Stomach (tissue), 19 donors: ENCODE measurements at places on chromosomes 13 and 19. TPM values are rescaled to one million over a fixed set of nuclear protein-coding genes. Genes with fewer than 3 reads are reported as not detected.

GRCh38 chr19:18612772-18613588, at the start of gene TMEM59L:
TMEM59L (plus strand) TSS chr19:18612870; CDS start chr19:18612959, 89 bp downstream.
- DNase-seq = peak; percentile 78

Gene FIZ1
- not detected for total RNA-seq

DNA sequence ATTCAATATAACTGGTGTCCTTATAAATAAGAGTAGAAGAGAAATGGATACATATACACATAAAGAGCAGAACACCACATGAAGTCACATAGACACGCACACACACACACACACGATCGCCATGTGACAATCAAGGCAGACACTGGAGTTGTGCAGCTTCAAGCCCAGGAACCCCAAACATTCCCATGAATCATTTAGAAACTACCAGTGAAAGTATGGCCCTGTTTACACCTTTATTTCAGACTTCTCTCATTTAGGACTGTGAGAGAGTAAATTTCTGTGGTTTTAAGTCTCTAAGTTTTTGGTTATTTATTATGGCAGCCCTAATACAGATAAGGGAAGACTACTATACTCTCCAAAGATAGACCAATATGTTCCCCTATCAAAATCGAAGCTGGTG, 20.4 kb upstream of the TNFSF13B start:
- DNase-seq = no peak

DNA sequence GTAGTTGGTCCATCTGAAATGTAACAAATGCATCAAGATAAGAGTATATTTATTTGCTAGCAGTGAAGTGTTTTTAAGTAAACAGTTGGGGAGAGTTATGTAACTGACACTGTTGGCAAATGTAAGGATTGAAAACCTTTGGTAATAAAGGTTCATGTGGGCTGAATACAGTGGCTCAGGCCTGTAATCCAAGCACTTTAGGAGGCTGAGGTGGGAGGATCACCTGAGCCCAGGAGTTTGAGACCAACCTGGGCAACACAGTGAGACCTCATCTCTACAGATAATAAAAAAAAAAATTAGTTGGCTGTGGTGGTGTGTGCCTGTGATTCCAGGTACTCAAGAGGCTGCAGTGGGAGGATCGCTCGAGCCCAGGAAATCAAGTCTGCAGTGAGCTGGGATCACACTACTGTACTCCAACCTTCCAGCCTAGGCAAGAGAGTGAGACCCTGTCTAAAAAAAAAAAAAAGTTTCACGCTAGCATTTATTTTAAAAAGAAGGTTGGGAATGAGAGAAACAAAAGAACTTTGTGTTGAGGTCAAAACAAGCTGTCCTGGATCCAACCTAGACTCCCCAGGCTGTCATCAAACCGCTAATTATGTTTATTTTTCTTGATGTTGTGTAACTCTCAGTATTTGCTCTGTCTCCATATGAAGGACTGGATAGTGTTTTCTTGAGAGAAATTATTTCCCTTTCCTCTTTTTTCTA, 20.7 kb downstream of the SETDB2 start:
- peak; percentile 18 for DNase-seq

Gene ZNF317
- total RNA-seq = 19.2 TPM

GRCh38 chr13:109418111-109418510, 368.3 kb downstream of the IRS2 start:
- no peak for DNase-seq

Gene C5AR1
- 15.2 TPM for total RNA-seq

GRCh38 chr13:42654722-42655121, 80.8 kb downstream of the TNFSF11 start:
- DNase-seq = no peak

GRCh38 chr13:73522937-73523336, 464.1 kb downstream of the KLF5 start:
- DNase-seq = no peak

Gene HCN2
- total RNA-seq = 0.18 TPM

- peak; percentile 92 for DNase-seq
These were observed 7.1 kb downstream of the GPR108 start for GRCh38 chr19:6730153-6730804.

Gene POU2F2
- 0.89 TPM for total RNA-seq

Gene GMIP
- 5.3 TPM for total RNA-seq

DNA sequence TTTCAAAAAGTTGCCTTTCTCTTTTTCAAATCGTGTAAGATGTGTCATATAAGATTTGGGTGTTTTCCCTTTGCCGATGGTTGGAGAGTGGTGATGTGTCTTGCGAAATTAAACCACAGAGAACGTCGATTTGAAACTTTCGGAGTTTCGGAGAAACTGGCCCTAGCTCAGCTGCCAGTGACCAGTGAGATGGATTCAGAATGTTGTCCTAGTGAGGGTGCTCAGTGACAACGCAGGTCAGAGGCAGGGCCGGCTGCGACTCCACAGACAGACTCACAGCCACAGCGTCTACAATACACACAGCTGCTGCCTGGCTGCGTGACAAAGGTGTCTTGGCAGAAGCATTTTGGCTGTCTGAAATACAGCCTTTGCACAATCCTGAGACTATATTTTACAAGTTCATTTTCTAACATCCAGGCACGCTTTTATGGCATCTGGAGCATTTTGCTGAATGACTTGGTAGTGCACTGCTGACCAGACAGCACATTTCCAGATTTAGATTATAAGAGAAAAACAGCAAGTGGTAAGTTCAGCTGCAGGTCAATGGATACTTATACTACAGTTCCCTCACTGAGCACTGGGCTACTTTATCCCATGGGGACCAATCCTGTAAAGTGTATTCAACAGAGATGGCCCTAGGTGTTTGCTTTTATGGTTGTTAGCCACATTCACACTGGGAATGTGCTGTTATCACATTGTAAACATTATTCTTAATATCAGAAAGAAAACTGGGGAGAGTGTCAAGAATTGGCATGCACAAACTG, 207.5 kb downstream of the KCNRG start:
- peak; percentile 63 for DNase-seq

- DNase-seq = no peak
These were observed 40.8 kb upstream of the F7 start for GRCh38 chr13:113064534-113065405.

- no peak for DNase-seq
These were observed 12.7 kb downstream of the PRAM1 start for GRCh38 chr19:8489561-8490394.

- DNase-seq = no peak
These were observed 43.0 kb upstream of the UBL3 start for GRCh38 chr13:29893438-29893837.

DNA sequence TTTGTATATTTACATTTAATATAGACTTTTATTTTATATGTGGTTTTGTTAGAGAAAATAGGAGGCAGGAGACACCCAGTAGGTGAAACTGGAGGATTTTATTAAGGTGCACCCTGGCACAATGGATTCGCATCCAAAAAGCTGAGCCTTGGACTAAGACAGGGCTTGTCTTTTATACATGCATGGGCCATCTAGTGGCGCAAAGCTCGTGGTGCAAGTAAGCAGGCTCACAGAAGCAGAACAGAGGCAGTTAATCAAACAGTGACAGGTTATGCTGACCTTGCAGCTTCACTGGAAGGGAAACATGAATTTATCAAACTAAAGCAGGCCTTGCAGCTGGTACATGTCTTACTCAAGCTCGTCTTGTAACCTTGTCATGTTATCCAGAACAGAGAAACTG, 58.8 kb upstream of the ZNF681 start:
- DNase-seq = peak; percentile 77

GRCh38 chr13:19993024-19993423, 34.5 kb downstream of the ZMYM2 start:
- DNase-seq = no peak

Gene RPS28
- total RNA-seq = 2,088 TPM

DNA sequence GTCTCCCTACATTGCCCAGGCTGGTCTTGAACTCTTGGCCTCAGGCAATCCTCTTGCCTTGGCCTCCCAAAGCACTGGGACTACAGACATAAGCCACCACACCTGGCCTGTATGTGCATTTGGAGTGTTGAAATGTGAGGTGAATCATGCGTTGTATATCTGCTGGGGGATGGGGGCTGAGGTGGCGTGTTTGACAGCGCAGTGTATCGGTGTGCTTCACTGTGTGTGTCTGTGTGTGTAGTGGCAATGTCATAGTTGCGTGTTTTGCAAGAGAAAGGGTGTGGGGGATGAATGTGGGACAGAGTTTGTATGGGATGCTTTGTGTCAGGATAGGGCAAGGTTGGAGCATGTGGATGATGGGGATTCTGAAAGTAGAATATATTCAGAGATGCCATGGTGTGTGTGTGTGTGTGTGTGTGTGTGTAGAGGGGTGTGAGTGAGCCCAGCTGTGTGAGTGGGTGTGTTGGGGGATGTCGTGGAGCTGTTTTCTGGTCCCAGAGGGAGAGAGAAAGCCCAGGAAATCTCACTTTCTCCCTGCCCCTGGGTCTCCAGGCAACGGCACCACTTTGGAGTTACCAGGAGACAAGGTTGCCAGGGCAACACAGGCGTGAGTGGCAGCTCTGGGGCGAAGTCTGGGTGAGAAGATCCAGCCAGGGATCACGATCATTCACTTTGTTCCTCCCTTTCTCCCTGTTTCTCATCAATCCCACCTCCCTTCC, 1.1 kb upstream of the SWSAP1 start:
- peak; percentile 88 for DNase-seq

Gene KANK3
- total RNA-seq = 10.3 TPM

Gene ZNF491
- total RNA-seq = not detected

DNA sequence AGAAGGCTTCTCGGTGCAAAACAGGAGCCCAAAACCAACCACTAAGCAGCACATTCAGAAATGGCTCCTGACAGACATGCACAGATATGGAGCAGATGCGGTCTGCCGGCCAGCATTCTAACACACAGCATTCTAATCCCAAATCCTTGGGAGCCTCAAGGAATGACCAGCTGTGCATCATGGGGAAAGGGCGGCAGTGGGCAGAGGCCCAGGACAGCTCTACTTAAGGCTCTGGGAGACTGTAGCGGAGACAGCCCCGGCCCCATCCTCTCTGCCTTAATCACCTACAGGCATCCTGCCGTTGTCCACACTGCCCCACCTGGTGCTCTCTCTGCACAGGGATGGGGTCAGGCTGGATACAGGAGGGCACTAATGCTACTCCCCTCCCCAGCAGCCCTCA, 1016.0 kb downstream of the UQCRFS1 start:
- DNase-seq = no peak

DNA sequence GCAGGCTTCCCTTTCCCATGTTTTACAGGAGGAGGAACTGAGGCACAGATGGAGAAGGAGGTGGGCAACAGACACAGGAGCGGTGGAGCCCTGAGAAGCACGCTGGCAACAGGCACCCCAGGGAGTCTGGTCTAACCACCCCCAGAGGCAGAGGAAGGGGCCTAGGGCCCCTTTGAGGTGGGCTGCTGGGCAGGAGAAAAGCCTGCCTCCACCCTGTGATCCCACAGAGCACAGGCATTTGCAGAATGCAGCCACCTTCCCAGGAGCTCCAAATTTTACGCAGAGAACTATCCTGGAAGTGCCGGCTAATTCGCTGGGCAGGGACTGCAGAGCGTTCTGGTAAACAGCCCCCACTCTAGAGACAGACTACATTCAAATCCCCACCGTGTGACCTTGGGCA, 30.4 kb downstream of the RAB20 start:
- DNase-seq = no peak

Gene RAB3D
- total RNA-seq = 13.6 TPM

DNA sequence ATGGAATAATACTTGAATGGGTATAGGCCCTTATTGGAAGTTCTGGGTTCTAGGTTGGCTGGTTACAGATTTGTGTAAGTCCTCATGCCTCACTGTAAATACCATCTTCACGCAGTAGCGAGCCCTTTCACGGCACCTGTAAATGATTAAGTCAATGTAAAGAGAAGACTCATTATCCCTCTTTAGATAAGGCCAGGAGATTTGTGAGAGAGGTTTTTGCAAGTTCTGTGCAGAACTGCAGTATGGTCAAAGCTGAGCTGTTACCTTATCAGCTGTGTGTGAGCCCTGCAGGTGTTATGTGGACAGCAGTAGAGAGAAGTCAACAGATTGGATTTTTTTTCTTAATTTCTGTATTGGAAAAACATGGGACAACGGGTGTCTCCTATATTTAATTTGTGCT, 141.6 kb downstream of the SHISA2 start:
- DNase-seq = no peak

Gene CACNA1A
- 8.3 TPM for total RNA-seq

Gene NRTN
- 0.92 TPM for total RNA-seq

Gene ZNF580
- total RNA-seq = not detected

Gene ZNF787
- total RNA-seq = 22.0 TPM

DNA sequence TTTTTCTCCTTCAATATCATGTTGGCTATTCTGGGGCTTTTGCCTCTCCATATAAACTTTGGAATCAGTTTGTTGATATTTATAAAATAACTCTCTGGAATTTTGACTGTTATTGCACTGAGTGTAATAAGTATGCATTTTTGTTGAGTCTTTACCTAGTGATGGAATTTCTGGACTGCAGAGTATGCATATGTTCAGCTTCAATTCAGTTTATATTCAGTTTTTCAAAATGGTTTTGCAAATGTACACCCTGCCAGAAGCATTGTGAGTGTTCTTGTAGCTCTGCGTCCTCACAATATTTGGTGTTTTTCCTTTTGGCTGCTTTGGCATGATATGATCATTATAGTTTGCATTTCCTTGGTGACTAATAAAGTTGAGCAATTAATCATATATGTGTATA, 43.1 kb downstream of the RASL11A start:
- DNase-seq = no peak

GRCh38 chr13:28138756-28139470, 568 bp downstream of the PAN3 start:
- peak; percentile 97 for DNase-seq

Gene PLK5
- not detected for total RNA-seq

- DNase-seq = no peak
These were observed 44.0 kb upstream of the TFDP1 start for GRCh38 chr13:113540523-113540922.

DNA sequence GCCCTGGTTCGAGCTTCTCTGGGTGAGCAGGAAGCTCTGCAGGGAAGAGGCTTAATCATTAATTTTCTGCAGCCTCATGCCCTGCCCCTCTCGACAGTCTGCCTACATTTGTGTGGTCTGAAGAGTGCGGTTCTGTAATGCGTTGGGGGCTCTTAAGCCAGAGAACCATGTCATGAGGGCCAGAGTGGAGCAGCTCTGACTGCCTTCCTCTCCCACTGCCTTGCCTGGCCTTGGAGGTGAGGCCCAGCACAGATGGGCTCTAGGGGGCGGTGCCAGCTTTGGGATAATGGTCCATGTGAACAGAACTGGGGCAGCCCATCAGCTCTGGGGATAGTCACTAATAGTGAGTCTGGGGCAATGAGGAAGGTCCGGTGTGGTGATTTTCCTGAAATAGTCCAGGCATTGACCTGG, 5.7 kb downstream of the FGF9 start:
- DNase-seq = peak; percentile 71

DNA sequence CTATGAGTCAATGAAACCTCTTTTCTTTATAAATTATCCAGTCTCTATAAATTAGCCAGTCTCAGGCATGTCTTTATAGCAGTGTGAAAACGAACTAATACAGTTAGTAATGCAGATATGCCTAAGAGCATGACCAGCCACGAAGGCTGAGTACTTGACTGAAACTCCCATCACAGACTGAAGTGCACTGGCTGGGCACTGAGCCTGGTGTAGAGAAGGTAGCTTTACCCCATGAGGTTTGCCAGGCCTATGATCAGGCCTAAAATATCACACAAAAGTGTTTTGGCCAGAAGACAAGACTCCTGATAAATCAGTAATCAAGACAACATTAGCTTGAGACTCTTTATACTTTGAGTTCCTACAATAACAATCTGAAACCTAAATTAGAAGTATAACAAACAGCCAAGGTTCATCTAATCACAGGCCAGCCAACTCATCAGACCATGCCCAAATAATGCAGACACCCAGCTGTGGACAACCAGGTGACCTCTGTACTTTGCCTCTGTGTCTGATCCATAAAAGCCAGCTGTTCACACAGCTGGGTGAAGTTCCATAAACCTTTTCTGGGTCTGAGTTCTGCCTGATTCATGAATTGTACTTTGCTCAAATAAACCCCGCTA, 771.8 kb upstream of the SLITRK1 start:
- DNase-seq = no peak
